ENCODE measurements at places on chromosomes 1 and 21. TPM values are rescaled to one million over a fixed set of nuclear protein-coding genes. Genes with fewer than 3 reads are reported as not detected.

Gene RGL1
- total RNA-seq, result 49.4 TPM

Gene AGT
- 1.7 TPM for total RNA-seq

- DNase-seq, result no peak
Measured at GRCh38 chr1:217943361-217943760, 312.2 kb downstream of the SPATA17 start.

DNA sequence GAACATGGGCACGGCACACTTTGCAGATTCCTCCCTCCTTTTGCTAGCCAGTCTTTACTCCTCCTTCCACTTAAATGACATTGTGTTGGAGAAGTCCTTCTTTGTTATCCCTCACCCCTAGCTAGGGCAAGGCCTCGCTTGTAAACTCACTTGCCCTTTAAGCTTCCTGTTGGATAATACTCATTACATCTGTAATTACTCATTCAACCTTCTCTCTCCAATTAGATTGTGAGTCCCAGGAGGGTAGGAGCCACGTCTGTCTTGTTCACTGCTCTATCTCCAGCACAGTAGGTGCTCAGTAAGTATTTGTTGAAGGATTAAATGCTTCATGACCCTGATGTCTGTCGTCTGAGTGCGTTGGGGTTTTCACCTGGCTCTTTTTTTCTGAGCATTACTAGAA, 98.7 kb upstream of the USP24 start:
- DNase-seq, result no peak

GRCh38 chr1:2242814-2243725, 15.0 kb downstream of the SKI start:
- no peak for DNase-seq

DNA sequence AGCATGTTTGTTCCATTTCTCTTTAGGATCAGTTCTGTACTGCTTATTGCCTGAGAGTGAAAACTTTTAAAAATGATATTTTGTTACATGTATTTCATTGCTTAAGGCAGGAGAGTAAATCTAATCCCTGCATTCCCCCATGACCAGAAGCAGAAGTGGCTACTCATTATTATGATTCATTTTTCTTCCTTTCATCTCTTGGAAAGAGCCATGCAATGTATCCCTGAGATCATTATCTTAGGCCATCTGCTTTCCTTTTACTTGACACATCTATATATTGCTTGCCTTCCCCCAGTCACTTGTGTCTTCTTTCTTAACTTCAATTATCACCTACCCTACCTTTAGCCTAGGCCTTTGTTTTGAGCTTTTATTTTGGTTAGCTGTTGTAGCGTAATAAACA, 430.4 kb upstream of the CHRM3 start:
- DNase-seq, result no peak

All from lung (tissue), 17 donors.